CD4-positive, alpha-beta T cell (primary cell): ENCODE measurements at places on chromosomes 16 and 17. TPM values are rescaled to one million over a fixed set of nuclear protein-coding genes. Genes with fewer than 3 reads are reported as not detected.

COPZ2 gene
- total RNA-seq, result 0.88 TPM

CLEC18B gene
- 1.1 TPM for total RNA-seq

HAP1 gene
- 0.11 TPM for total RNA-seq

DPEP3 gene
- total RNA-seq, result 0.63 TPM

ODAD4 gene
- 2.7 TPM for total RNA-seq

PRSS36 gene
- total RNA-seq, result 0.33 TPM

CSH2 gene
- total RNA-seq, result not detected

DNA sequence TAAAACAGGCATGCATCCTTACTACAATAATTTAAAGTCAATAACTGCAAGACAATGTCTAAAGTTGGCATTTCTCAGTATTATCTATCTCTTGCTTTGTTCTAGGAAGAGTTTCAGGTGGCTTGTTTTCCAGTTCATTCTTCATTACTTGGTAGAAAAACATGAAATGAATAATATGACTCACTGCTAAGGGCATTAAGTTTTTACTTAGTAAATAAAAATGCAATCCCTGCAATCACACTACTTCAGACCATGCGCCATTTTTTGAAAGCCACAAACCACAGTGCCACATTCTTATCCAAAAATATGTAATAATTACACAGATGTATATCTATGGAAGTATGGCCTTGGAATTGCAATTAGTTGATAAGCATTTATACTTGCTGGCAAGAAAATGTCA is 55.4 kb downstream of the CREBBP start:
- no peaks in the 10 kb centered on the region for H3K27me3 ChIP-seq
- H3K36me3 ChIP-seq, result peaks cover 10% of the 10 kb centered on the region
- H3K4me1 ChIP-seq, result peaks cover 67% of the 10 kb centered on the region
- no peak overlapping the region for H3K27ac ChIP-seq
- no peak overlapping the region for H3K4me3 ChIP-seq

GRCh38 chr16:70158261-70158939 is 15.2 kb upstream of the CLEC18C start:
- H3K27me3 ChIP-seq, result no peaks in the 10 kb centered on the region
- peaks cover 65% of the 10 kb centered on the region for H3K36me3 ChIP-seq
- no peak overlapping the region for H3K4me3 ChIP-seq

DNA sequence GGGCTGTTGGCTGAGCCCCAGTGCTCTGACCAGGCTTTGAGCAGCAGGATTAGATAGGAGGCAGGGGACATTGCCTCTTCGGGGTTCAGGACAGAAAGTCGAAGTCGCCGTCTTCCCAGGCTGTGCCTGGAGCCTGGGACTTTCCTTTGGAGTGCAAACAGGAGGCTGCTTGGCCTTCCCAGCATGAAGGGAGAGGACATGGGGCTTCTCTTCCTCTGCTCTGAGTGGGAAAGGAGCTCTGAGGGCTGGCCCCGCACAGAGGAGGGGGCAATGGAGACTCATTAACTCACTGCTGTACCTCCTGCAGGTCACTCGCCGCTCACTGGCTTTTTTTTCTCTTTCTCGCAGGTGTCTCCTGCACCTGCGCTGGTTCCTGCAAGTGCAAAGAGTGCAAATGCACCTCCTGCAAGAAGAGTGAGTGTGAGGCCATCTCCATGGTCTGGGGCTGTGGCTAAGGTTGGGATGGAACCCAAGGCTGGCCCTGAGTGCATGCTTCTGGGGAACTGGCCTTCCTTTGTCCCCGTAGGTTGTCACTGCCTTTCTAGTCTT is 642 bp downstream of the MT1F start:
- DNase-seq, result no peak
- peaks cover 32% of the 10 kb centered on the region for H3K4me1 ChIP-seq
- peak overlapping the region; percentile 67 for H3K4me3 ChIP-seq
- H3K27me3 ChIP-seq, result peaks cover 3% of the 10 kb centered on the region
- no peaks in the 10 kb centered on the region for H3K36me3 ChIP-seq

DNA sequence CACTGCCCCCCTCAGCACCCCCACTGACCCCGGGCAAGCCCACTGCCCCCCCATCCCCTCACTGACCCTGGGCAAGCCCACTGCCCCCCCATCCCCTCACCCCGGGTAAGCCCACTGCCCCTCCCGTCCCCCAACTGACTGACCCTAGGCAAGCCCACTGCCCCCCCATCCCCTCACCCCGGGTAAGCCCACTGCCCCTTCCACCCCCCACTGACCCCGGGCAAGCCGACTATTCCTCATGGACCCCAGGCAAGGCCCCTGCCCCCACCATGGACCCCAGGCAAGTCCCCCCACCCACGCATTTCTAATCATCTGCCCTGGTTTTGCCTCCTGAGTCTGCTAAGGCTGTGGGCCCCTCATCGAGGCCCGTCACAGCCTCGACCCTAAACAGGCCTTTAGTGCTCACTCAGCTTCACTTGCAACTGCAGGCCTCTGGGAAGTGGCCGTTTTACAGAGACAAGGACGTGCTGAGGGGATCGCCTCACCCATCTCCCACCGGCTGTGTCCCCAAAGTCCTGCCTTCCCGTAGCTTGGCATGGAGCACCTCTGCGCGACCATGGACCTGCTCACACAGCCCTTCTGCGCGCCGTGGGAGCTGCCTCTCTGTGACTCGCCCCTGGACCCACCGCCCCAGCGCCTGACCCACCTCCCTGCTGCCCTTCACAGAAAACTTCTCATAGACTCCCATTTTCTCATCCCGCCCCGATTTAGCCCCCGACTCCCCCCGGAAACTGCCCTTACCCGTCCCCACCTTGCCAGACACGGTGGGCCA is 3.6 kb downstream of the VPS9D1 start:
- H3K36me3 ChIP-seq, result no peaks in the 10 kb centered on the region
- no peak for DNase-seq
- no peak overlapping the region for H3K27ac ChIP-seq
- peaks cover 25% of the 10 kb centered on the region for H3K4me1 ChIP-seq
- H3K27me3 ChIP-seq, result no peaks in the 10 kb centered on the region

DNA sequence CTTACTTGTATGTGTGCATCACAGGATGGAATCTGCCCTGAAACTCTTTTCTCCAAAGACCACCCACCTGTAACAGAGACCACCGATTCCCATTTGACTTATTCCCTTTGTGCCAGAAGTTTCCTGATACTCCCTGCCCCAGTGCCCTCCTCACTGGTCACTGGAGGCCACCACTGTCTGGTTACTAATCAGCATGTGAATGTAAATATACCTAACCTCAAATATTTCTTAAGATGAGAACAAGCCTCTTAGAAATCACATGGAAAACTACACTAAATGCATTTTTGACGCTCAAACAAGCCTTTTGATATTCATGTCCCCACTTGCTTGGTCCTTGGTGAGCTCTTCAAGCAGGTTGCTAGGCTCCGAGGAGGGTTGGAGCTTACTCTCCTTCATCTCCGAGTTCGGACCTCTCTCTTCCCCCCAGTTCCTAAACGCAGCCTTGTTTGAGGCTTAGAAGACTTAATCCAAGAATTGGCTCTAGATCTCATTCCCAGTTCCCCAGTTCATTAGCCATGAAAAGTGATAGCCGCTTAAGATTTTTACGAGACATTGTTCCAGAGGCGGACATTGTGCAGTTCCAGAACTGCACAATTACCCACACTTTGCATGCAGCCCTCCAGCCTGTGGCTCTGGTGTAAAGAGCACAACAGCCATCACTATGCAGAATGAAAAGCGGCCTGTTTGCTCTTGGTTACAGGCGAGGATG is 579.2 kb upstream of the PSMD7 start:
- no peaks in the 10 kb centered on the region for H3K36me3 ChIP-seq
- DNase-seq, result no peak
- H3K27me3 ChIP-seq, result no peaks in the 10 kb centered on the region
- H3K4me1 ChIP-seq, result no peaks in the 10 kb centered on the region

- DNase-seq, result no peak
- peaks cover 43% of the 10 kb centered on the region for H3K36me3 ChIP-seq
- H3K4me1 ChIP-seq, result peaks cover 18% of the 10 kb centered on the region
- no peak overlapping the region for H3K4me3 ChIP-seq
These were observed 111.7 kb upstream of the CHMP6 start for GRCh38 chr17:80879723-80880647.

GRCh38 chr17:47301161-47301560 is 22.6 kb upstream of the EFCAB13 start:
- H3K4me1 ChIP-seq, result peaks cover 8% of the 10 kb centered on the region
- H3K27ac ChIP-seq, result no peak overlapping the region
- H3K36me3 ChIP-seq, result no peaks in the 10 kb centered on the region

DNA sequence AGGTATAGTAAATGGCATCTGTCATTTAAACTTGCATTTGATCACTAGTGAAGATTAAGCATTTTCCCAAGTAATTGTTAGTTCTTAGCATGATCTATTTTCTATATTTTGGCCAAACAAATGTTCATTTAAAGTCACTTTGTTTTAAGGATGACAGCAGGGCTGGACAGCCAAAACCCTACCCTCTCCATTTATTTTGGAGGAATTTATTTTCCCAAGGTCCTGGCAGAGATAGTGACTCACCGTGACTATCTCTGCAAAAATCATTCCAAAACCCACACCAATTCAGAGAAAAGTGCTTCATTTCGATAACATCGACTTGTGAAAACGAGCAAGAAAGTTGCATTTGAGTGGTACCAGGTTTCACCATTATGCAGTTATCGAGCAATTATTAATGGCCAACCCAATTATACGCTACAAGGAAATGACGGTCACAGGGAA is 665 bp upstream of the AKAP1 start:
- peak overlapping the region; percentile 84 for H3K27ac ChIP-seq
- H3K36me3 ChIP-seq, result no peaks in the 10 kb centered on the region
- peaks cover 20% of the 10 kb centered on the region for H3K4me1 ChIP-seq
- no peaks in the 10 kb centered on the region for H3K27me3 ChIP-seq

- no peaks in the 10 kb centered on the region for H3K36me3 ChIP-seq
- no peak for DNase-seq
- no peaks in the 10 kb centered on the region for H3K4me1 ChIP-seq
- H3K27me3 ChIP-seq, result no peaks in the 10 kb centered on the region
- H3K27ac ChIP-seq, result no peak overlapping the region
- no peak overlapping the region for H3K4me3 ChIP-seq
These were observed 8.9 kb upstream of the DNAJA2 start for GRCh38 chr16:46982335-46982734.

DNA sequence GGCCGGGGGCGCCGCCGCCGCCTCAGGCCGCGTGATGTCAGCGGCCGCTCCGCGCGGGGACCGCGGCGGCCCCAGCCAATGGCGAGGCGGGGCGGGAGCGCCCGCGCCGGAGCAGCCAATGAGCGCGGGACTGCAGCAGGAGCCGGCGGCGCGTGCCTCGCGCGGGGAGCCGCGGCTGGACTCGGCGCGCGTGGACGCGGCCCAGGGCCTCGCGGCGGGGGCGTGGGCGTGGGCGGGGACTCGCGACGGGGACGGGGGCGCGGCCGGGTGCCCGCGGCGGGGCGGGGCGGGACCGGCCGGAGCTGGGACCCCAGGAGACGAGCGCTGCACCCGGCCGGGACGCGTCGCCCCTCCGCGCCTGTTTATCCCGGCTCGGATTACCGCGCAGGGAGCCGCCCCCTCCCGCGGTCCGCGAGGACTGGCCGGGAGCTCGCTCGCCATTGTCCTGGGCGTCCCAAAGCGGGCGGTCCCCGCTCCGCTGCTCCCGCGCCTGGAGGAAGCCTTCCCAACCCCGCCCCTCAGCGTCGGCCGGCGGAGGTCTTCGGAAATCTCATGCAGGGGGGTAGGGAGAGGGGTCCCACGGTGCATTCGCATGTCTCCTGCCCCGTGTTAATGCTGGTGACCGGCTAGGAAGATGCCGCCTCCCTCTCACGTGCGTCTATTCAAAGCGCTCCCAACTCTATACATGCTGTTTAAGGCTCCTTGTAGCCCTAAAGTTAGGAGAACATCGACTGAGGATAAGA is at the start of gene RNF157:
TSS of gene RNF157 (minus strand) at position 33 of the 743 bp plus-strand sequence. CDS start 253 bp downstream, outside the sequence.
- H3K27me3 ChIP-seq, result no peaks in the 10 kb centered on the region
- peaks cover 66% of the 10 kb centered on the region for H3K4me1 ChIP-seq
- peak; percentile 75 for DNase-seq

DNA sequence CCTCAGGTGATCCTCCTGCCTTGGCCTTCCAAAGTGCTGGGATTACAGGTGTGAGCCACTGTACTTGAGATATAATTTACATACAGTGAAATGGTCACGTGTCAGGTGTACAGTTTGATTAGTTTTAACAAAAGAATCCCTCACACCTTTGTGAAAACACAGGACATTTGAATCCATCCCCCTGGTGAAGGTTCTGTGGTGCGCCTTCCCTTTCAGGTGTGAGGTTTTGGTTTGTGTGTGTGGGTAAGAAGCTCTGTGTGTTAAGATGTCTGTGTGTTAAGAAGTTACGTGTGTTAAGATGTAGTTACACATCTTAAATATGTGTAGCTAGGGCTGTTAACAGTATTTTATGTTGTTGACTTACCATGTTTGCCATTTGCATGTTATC is 4.4 kb downstream of the SEC14L1 start:
- peaks cover 26% of the 10 kb centered on the region for H3K4me1 ChIP-seq
- DNase-seq, result no peak
